ENCODE measurements at places on chromosomes 2 and 18.

DNA sequence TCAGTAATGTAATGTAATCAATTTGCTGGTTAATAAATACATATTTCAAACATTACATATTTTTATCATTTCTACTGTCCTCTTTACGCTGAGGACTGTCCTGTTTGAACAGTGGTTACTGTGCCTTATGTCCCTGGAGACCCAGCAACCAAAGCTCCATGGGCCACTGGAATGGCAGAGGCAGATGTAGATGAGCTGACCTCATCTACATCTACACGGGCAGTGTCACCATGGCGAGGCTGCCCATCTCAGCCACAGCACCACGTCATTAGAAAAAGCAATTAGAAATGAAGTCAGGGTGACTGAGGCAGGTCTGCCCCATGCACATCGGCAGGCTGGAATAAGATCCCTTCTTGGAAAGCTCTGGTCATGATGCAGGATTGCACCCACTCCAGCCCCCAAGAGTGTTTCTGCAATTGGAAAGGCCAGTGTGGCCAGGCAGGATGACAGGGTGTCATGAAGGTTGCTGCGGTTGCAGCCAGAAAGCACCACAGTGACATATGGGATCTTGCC lies 237.5 kb downstream of the NDUFA10 start:
- DNase-seq = no peak

DNA sequence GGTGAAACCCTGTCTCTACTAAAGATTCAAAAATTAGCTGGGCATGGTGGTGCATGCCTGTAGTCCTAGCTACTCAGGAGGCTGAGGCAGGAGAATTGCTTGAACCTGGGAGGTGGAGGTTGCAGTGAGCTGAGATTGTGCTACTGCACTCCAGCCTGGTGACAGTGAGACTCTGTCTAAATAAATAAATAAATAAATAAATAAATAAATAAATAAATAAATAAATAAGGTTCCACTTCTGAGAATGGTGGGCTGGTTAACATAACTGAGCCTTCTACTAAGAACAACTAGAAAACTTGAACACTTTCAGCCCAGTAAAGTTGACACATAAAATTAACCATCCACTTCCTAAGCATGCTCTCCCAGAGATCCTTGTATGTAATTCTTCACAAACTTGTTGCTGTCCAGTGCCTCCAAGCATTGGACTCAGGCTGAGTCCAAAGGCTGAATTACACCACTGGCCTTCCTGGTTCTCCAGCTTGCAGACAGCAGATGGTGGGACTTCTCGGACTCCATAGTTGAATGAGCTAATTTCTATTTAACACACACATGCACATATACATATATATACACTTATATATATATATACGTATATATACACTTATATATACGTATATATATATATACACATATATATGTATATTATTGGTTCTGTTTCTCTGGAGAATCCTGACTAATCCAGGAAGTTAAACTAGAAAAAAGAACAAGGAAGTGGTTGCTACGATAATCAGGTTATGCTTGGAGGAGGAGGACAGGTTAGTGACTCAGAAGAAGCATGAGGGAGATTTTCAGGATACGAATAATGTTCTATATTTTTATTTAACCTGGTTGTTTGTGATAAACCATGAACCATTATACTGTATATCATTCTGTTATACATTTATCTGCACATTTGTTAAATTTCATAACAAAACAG lies 348.8 kb downstream of the METTL4 start:
- peak; percentile 7 for DNase-seq

DNA sequence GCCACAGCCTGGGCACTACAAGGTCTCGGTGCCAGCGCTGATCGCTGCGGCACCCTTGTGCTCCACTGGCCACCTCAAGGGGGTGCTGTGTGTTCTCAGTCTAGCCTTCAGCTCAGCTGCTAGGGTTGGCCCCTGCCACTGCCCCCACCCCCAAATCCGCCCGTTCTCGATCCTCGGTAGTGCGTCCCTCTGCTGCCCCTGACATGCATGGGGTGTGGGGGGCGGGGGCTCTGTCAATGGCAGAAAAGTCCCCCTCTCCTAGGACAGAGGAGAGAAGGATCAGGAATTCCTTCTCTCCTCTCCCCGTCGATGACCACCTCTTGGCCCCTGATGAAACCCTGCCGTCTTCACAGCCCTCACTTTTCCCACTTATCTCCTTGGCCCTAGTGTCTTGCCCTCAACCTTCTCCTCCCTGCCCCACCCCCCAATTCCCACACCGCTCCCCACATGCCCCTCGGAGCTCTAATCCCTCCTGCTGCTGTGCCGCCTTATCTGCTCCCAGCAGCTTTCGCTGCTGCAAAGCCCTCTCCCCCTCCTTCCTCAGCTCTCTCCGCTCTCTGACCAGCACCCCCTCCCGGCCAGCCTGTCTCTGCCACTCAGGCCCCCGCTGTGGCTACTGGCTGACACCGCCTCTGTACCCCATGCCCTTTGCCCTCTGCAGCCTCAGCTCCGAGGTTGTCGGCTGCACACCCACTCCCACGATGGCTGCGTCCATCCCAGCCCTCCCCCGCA lies 4.3 kb upstream of the ASIC4 start:
- peak; percentile 12 for DNase-seq

DNA sequence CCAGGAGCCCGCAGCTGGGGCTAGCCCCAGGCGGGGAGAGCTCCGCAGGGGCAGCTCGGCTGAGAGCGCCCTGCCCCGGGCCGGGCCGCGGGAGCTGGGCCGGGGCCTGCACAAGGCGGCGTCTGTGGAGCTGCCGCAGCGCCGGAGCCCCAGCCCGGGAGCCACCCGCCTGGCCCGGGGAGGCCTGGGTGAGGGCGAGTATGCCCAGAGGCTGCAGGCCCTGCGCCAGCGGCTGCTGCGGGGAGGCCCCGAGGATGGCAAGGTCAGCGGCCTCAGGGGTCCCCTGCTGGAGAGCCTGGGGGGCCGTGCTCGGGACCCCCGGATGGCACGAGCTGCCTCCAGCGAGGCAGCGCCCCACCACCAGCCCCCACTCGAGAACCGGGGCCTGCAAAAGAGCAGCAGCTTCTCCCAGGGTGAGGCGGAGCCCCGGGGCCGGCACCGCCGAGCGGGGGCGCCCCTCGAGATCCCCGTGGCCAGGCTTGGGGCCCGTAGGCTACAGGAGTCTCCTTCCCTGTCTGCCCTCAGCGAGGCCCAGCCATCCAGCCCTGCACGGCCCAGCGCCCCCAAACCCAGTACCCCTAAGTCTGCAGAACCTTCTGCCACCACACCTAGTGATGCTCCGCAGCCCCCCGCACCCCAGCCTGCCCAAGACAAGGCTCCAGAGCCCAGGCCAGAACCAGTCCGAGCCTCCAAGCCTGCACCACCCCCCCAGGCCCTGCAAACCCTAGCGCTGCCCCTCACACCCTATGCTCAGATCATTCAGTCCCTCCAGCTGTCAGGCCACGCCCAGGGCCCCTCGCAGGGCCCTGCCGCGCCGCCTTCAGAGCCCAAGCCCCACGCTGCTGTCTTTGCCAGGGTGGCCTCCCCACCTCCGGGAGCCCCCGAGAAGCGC lies 15.0 kb upstream of the GMPPA start:
- DNase-seq = no peak

DNA sequence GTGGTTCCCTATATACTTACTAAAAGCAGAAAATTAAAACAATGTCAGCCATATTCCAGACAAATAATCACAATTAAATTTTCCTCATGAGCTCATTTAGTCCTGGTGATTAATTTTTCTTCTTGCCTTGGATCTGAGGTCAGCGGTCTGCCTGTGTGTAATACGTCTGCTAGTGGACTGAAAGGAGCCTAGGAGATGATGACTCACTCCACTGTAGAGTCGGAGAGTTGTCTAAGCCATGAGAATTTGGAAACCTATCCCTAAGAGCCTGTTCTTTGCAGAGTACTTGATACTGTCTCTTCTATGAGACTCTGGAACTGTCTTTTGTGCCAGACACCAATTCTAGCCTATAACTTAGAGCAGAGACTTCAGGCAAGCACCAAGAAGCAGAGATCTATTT lies 94.2 kb upstream of the RAB27B start:
- DNase-seq = peak; percentile 35

DNA sequence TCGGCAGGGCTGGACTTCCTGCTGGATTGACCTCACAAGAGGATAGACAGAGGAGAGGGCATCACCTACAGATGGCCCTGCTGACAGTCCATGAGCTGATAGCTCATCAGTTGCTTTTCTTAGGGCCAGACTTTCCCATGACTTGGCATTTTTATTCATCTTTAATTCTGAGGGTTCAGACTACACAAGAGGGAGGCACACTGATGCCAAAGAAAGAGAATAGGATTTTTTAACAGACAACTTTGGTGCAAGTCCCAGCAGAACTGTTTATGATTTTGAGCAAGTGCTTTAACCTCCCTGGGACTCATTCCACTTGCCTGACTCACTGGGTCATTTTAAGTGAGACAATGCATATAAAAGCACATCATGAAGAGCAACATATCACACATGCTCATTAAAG lies 299.2 kb downstream of the INSIG2 start:
- peak; percentile 26 for DNase-seq

- DNase-seq = no peak
Observed at GRCh38 chr2:223669453-223670225, 67.5 kb upstream of the SCG2 start.

DNA sequence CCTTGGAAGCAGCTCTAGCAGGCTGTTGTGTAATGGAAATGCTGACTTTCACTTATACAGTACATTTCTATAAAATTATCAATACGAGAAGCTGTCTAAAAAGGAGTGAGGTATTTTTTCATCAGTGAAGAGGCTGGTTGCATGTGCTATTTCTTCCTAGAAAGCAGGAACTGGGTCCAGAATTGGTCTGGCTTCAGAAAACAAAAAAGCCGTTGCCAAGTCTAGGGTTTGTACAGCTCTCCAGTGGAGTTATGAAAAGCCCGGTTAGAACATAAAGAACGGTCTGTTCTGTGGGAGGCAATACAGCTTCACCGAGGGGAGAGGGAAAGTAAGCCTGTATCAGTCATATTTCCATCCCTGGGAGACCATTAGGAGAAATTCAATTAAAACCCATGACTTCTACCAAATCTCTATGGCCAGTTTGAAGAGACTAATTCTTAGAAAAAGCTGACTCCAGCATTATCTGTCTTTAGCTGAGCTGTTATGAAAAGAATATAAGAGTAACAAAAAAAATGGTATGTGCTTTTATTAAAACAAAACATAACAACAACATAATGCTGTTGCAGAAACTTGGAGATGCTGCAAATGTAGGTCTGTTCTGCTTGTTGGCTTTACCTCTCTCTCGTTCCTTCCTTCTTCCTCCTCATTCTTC lies 217.0 kb downstream of the CMPK2 start:
- DNase-seq = no peak

GRCh38 chr2:6818012-6818411 lies 47.7 kb downstream of the CMPK2 start:
- DNase-seq = no peak

GRCh38 chr2:39583781-39584180 lies 81.9 kb upstream of the TMEM178A start:
- DNase-seq = peak; percentile 52

DNA sequence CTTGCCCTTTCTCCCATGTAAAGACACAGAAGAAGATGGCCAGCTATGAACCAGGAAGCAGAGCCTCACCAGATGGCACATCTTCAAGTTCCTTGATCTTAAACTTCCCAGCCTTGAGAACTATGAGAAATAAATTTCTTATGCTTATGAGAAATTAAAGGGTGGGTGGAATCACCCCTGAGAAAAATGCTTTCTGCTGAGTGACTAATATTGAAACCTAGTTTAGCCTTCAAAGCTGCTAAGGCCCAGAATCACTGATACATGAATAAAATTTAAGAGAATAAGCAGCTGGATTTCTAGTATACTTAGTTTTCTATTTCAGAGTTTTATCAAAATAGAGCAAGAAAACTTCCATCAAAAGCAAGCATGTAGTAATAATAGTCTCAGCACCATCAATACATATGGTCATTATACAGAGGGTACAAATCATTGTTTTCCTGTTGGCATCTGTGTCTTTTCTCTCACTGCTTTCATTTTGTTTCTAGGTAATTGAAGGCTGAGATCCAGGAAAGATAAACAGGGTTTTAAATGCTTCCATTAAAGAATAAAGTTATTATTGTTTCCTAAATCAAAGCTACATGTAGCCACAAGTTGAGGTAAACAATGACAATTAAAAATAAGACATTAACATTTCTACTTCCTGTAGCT lies 53.3 kb upstream of the COL5A2 start:
- no peak for DNase-seq

DNA sequence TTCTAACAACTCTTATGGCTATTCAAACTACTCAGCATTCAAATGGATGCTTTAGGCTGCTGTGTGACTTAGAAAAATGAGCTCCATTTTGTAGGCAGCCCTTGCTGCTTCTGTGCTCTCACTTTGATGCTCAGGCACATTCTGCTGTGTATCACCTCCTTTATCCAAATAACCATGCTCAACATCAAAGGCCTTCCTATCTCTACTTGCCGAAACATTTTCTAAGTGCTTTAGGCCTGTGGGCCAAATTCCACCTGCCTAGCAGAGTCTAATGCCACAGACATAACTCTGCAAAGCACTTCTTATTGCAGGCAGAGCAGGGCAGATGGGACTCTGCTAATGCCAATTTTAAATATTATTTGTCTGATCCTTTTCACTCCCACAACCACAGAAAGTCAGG lies 397.4 kb downstream of the RND3 start:
- DNase-seq = no peak

DNA sequence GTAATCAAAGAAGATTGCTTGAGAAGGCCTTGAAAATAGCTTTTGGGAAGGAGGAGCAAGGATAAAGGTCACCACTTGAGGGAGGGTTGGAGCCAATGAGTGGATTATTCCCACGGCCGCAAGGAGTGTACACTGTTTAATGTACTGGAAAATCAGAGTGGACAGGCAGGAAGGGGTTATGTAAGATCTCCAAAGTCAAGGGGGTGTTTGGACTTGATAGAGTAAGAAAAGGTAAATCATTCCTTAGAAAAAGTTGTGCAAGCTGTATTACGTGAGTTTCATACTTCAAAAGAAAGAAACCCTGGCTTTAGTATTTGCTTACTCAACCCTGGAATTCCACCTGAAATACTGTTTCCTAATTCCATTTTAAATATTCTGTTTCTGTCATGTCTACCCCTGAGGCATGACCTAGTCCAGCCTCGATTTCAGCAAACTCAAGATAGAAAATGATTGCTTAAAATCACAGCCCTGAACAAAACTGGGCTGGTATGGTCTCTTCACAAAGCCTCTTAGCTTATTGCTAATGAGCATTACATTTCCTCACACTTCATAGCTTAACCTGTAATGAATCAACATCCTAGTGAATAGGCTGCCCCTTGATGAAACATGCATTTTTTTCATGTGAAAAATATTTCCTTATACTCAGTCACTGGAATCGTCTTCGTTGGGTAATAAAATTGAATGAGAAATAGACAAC lies 1.1 kb downstream of the MREG start:
- DNase-seq = peak; percentile 86

DNA sequence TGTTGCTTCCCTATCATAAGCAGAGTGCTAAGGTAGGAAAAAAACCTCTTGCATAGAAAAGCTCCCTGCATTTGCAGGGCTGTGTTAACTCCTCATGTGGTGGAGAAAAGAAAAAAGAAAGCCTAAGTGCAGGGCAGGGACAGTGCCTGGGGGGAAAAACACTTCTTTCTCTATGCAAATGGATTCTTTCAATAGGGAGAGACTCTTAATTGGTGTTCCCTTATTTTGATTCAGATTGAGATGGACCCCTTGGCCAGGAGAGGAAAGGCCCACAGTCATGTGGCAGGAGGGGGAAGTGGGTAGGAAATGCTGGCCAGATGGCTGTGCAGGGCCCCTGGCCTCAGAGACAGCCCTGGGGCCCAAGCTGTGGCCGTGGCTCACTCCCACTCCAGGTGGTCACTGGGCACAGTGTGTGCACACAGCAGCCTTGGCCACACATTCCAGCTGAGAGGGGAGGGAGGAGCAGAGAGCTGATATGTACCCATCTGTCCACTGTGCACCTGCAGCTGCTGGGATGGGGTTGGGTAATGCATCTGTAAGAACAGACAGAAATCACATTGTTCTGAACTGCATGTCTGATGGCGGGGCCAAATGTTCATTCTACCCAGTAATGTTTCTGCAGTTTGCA lies 410.4 kb downstream of the DSC3 start:
- DNase-seq = no peak
